Prostate gland (tissue), 2 donors: ENCODE measurements at places on chromosomes 5 and 9.
A peak's percentile ranks its signal among the peaks of the same experiment; 100 is the strongest.

GRCh38 chr9:68509689-68510088 is 31.0 kb downstream of the TMEM252 start:
- no peaks in the 10 kb centered on the region for H3K4me1 ChIP-seq
- no peak overlapping the region for H3K27ac ChIP-seq
- no peaks in the 10 kb centered on the region for H3K36me3 ChIP-seq
- no peaks in the 10 kb centered on the region for H3K27me3 ChIP-seq
- no peak overlapping the region for H3K4me3 ChIP-seq

DNA sequence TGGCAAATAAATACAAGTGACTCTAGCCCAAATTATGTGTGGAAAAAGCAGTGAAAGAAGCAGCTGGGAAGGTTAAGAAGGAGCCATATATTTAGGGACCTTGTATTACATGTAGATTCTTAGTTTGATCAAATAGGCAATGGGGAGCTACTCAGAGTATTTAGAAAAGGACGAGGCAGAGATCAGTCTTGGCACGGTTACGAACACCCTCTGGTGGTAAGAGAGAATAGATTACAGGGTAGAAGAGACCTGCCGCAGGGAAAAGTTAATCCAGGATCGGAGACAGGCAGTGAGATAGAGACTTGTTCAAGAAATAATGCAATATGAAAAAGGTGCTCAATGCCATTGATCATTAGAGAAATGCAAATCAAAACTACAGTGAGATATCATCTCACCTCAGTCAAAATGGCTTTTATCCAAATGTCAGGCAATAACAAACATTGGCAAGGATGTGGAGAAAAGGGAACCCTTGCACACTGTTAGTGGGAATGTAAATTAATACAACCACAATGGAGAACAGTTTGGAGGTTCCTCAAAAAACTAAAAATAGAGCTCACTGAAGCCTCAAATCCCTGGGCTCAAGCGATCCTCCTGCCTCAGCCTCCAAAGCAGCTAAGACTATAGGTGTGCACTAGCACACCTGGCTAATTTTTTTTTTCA is 12.0 kb downstream of the INIP start:
- peak; percentile 27 for DNase-seq
- no peaks in the 10 kb centered on the region for H3K36me3 ChIP-seq
- no peaks in the 10 kb centered on the region for H3K27me3 ChIP-seq
- no peaks in the 10 kb centered on the region for H3K4me1 ChIP-seq
- no peak overlapping the region for H3K27ac ChIP-seq
- no peak overlapping the region for H3K4me3 ChIP-seq

DNA sequence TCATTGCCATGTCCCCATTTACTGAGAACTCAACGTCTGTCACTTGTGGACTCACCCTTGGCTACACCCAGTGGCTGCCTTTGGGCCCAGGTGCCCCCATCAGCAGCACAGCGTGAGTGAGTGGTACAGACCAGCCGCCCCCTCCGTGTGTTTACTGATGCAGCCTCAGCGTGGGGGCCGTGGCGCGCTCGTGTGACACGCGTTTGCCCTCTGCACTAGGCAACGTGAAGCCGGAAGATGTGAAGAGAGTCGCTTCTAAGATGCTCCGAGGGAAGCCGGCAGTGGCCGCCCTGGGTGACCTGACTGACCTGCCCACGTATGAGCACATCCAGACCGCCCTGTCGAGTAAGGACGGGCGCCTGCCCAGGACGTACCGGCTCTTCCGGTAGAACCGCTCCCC is 12.4 kb downstream of the PMPCA start:
- no peaks in the 10 kb centered on the region for H3K4me1 ChIP-seq
- H3K36me3 ChIP-seq: peaks cover 21% of the 10 kb centered on the region
- H3K27me3 ChIP-seq: no peaks in the 10 kb centered on the region
- H3K27ac ChIP-seq: no peak overlapping the region
- H3K4me3 ChIP-seq: no peak overlapping the region

GRCh38 chr5:151646334-151646733 is 40.4 kb downstream of the SPARC start:
- no peaks in the 10 kb centered on the region for H3K36me3 ChIP-seq
- H3K27ac ChIP-seq: no peak overlapping the region
- no peaks in the 10 kb centered on the region for H3K27me3 ChIP-seq
- no peak for DNase-seq
- no peaks in the 10 kb centered on the region for H3K4me1 ChIP-seq

DNA sequence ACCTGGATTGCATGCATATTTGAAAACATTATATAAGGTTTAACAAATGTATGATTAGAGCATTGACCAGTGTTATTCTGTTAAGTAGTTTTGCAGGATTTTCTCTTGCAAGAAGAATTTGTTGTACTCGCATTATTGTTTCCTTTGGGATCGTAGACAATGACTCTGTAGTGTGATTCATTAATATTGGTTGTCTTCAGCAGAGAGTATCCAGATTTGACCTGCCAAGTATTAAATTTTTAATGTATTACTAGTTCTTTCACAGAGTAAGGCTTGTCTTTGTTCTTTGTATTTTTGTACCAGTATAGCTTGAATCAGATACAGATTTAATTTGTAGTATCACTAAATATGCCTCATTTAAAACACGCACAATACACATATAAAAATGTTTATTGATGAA is 155.0 kb downstream of the PBX3 start:
- no peaks in the 10 kb centered on the region for H3K36me3 ChIP-seq
- no peaks in the 10 kb centered on the region for H3K27me3 ChIP-seq
- H3K27ac ChIP-seq: no peak overlapping the region
- H3K4me1 ChIP-seq: peaks cover 7% of the 10 kb centered on the region
- DNase-seq: no peak

DNA sequence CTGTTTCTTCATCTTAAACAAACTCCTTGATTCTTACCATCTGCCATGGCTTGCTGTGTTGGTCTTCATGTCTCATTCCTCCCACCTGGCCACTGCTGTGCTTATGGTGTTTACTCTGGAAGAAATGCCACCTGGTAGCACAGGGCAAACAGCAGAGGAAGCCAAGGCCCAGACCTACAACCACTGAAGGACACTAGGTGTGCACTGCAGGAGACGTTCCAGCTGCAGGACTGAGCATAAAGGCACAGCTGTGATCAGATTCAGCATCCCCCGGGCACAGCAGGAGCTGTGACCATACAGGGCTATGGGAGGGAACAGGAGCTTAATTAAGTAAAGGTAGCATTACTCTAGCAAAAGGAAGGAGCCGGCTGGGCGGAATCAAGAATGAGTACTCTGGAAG is 12.6 kb upstream of the GNAQ start:
- H3K27me3 ChIP-seq: no peaks in the 10 kb centered on the region
- H3K27ac ChIP-seq: no peak overlapping the region
- peaks cover 2% of the 10 kb centered on the region for H3K4me1 ChIP-seq
- H3K4me3 ChIP-seq: no peak overlapping the region
- no peak for DNase-seq
- no peaks in the 10 kb centered on the region for H3K36me3 ChIP-seq

DNA sequence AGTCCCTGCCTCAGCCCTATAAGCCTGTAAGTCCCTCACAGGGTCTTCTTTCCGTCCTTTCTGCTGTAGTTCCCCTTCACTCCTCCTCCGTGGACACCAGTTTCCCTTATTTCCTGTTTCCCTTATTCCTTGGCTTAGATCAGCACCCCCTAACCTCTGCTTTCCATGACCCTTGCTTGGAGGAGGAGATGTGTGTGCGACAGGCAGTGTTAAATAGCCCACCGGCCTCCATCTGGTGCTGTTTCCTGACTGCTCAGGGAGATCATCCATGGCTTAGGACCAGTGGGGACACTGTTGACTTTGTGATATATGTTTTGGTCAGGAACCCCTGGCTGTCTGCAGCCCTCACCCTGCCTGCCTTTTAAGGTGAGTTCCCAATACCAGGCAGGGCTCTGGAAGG is 34.1 kb upstream of the PSD2 start:
- no peaks in the 10 kb centered on the region for H3K36me3 ChIP-seq
- no peak overlapping the region for H3K27ac ChIP-seq

GRCh38 chr5:29984156-29984540 is 1209.3 kb upstream of the CDH6 start:
- H3K4me1 ChIP-seq: no peaks in the 10 kb centered on the region
- H3K27ac ChIP-seq: no peak overlapping the region
- H3K27me3 ChIP-seq: no peaks in the 10 kb centered on the region
- no peak overlapping the region for H3K4me3 ChIP-seq

DNA sequence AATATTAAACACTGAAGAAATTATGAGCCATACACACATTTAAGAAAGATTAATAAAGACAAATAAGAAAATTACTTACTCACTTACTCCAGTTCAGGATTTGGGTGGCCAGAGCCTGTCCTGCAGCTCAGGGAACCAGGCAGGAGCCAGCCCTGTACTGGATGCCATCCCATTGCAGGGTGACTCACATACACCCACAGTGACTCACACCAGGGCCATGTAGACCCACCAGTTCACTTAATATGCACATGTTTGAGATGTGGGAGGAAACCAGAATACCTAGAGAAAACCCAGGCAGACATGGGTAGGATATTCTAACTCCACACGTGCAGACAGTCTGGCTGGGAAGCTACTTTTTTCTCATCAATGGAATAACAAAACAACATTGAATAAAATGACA is 49.6 kb upstream of the ADRB2 start:
- no peak overlapping the region for H3K27ac ChIP-seq
- no peaks in the 10 kb centered on the region for H3K4me1 ChIP-seq
- no peaks in the 10 kb centered on the region for H3K36me3 ChIP-seq
- no peaks in the 10 kb centered on the region for H3K27me3 ChIP-seq
- no peak overlapping the region for H3K4me3 ChIP-seq

DNA sequence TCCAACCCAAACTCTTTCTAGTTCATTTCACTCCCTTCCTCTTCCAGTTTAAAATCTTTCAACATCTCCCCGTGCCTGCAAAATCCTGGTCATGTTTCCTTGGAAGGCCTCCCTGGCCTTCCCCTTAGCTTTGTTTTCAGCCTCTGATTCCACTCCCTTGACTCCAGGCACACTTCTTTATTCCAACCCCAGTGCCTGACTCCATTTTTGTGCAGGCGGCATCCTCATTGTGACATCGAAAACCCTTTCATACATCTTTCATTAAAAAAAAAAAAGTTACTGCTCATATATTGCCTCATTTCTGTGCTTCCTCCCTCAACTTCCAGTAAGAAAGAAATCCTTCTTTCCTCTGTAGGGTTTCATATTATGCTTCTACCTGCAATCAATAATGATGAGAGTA is 7.1 kb upstream of the TNFSF8 start:
- H3K27me3 ChIP-seq: no peaks in the 10 kb centered on the region
- no peak overlapping the region for H3K27ac ChIP-seq
- no peak overlapping the region for H3K4me3 ChIP-seq
- no peaks in the 10 kb centered on the region for H3K4me1 ChIP-seq
